ENCODE measurements at places on chromosomes 16 and 17.

- no peaks in the 10 kb centered on the region for H3K4me1 ChIP-seq
- no peak overlapping the region for H3K4me3 ChIP-seq
- DNase-seq: no peak
Measured at GRCh38 chr17:33267851-33268548, 25.1 kb downstream of the ASIC2 start.

DNA sequence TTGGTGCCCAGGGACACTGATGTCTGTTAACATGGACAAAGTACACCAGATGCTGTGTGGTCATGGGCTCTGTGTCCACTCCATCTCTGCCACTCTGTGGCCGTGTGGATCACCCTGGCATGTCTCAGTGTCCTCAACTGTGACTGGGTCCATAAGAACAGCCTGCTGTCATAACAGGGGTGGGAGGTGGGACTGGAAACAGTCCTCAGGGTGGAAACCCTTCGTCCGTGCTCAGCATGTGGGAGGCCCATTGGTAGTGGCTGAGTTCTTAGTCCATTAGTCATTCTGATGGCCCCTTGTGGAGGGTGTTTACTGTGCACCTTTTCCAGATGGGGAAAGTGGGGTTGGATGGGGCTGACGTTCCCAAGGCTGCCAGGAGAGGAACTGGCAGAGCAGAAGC lies 12.8 kb downstream of the FLYWCH2 start:
- no peak for DNase-seq
- no peaks in the 10 kb centered on the region for H3K36me3 ChIP-seq
- H3K27ac ChIP-seq: no peak overlapping the region
- no peaks in the 10 kb centered on the region for H3K27me3 ChIP-seq

DNA sequence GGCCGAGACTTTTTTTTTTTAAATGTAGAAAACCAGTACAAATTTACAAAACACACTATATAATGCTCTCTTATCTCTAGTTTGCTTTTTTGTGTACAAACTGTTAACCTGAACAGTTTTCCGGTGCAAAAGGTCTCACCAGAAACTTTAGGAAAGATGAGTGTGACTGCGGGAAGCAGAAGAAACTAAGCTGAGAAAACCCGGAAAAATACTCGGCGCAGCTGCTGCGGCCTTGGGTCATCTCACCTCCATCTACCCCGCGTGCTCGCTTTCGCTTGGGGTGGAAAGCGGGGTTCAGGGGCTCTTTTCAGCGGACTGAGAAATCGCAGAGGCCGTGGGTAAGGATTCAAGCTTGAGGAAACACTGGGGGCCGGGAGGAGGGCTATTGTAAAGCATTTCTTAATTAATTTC lies 1.8 kb downstream of the SALL1 start:
- peaks cover 95% of the 10 kb centered on the region for H3K27me3 ChIP-seq
- H3K4me3 ChIP-seq: no peak overlapping the region
- peaks cover 8% of the 10 kb centered on the region for H3K4me1 ChIP-seq
- DNase-seq: no peak
- no peak overlapping the region for H3K27ac ChIP-seq
- H3K36me3 ChIP-seq: no peaks in the 10 kb centered on the region

DNA sequence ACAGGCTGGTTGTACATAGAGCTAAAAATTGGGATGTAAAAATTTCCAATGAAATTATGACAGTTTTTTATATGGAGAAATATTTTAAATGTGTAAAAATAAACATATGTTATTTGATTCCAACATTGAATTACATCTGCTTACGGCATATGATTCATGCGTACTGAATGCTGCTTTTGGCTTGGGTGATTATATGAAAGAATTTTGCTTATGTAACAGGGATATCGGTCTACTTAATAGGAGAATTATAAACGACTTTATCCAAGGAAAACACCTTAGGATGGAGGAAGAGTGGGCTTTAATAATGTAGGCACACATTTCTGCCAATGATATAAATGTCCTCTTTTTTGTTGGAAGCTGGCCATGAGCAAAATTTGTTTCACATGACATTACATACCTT lies 197.3 kb upstream of the GOT2 start:
- DNase-seq: no peak
- no peaks in the 10 kb centered on the region for H3K27me3 ChIP-seq
- no peak overlapping the region for H3K27ac ChIP-seq
- H3K36me3 ChIP-seq: no peaks in the 10 kb centered on the region
- no peaks in the 10 kb centered on the region for H3K4me1 ChIP-seq

DNA sequence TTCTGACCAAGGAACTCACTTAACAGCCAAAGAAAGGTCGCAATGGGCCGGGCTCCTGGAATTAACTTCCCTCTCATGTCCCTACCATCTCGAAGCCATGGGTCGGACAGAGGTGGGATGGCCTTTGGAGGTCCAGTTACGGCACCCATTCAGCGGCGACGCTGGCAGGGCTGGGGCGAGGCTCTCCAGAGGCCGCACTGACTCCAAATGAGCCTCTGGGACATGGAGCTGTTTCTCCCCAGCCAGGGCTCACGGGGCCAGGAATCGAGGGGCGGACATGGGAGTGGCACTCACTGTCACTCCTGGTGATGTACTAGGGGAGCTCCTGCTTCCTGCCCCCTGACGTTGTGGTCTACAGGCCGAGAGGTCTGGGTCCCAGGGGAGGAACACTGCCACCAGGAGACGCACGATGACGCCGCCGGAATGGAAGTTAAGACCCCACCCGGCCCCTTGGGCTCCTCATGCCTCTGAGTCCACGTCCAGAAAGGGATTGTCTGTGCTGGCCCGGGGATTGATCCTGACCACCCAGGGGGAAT lies 60.7 kb upstream of the METRNL start:
- no peak overlapping the region for H3K4me3 ChIP-seq
- H3K36me3 ChIP-seq: no peaks in the 10 kb centered on the region
- H3K27ac ChIP-seq: no peak overlapping the region
- H3K27me3 ChIP-seq: no peaks in the 10 kb centered on the region

DNA sequence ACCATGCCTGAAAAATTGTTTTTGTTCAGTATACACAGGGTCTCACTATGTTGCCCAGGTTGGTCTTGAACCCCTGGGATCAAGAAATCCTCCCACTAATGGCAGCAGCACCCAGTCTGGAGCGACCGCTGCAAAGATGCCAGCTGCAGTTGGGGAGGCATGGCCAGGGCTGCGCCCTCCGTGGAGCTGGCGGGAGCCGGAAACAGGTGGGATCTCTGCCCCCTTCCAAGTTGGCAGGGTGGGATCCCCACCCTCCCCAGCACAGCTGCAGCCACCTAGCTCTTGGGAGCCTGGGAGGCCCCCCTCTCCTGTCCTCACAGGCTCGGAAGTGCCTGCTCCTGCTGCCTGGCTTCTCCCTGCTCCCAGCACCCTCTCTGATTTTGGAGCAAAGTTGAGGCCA lies 176.8 kb downstream of the ZNF423 start:
- H3K4me3 ChIP-seq: no peak overlapping the region
- no peak for DNase-seq
- H3K4me1 ChIP-seq: no peaks in the 10 kb centered on the region
- no peak overlapping the region for H3K27ac ChIP-seq

DNA sequence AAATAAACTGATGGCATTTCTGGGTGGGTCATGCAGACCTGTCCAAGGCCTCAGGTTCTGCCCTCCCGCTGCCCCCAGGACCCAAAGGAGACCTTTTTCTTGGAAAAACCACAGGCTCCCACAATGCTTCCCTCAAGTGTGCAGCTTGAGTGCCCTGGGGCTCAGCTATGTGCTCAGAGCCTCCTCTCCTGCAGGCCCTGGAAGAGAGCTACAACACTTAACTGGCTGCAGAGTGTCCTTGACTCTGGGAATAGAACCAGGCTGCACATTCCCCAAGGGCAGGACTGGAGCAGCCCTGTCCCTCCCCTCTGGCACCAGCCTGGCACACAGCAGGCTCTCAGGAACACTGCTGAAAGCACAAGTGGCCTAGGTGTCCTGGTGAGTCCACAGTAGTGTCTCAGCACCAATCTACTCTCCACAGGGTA lies 4.8 kb upstream of the SREBF1 start:
- H3K4me1 ChIP-seq: peaks cover 62% of the 10 kb centered on the region
- peaks cover 8% of the 10 kb centered on the region for H3K36me3 ChIP-seq
- H3K4me3 ChIP-seq: no peak overlapping the region
- peak; percentile 84 for DNase-seq

DNA sequence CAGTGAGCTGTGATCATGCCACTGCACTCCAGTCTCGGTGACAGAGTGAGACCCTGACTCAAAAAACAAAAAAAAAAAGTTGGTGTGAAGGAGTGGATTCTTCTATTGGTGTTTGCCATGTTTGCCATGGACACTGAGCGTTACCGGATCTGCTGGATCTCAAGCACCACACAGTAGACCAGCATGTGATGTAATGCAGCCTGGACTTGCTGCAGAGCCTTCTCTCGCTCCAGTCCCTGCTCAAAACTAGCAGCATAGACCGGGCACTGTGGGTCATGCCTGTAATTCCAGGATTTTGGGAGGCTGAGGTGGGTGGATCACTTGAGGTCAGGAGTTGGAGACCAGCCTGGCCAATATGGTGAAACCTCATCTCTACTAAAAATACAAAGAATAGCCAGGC lies 50.4 kb downstream of the BCL7C start:
- H3K4me1 ChIP-seq: peaks cover 4% of the 10 kb centered on the region
- H3K36me3 ChIP-seq: no peaks in the 10 kb centered on the region
- H3K27ac ChIP-seq: no peak overlapping the region
- no peak for DNase-seq
- no peak overlapping the region for H3K4me3 ChIP-seq

DNA sequence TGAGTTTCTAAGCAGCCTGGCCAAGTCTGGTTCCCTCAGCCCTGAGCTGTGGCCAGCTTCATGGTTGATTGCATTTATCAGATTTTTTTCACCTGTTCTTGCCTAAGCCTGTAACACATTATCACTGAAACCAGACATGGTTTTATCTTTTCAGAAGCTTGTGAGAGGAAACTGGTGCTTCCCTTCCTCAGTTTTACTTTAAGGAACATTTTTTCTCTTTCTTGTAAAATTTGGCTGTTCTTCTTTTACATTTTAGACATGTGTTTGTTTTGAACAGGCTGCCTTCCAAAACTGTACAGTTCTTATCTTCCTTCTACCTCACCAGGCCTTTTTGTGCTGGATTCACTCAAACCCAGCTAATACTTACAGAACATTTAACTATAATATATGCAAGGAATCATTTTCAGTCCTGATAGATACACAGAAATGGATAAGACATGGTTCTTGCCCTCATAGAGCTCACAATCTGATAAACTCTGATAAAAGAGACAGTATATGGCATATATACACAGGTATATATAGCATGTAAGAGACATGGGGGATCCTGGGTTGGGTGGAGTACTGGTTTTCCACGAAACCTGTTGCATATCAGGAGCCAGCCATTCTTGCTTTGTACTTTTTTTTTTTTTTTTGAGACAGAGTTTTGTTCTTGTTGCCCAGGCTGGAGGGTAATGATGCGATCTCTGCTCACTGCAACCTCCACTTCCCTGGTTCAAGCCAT lies 44.5 kb downstream of the ZNRF1 start:
- no peak overlapping the region for H3K4me3 ChIP-seq
- peak overlapping the region; percentile 33 for H3K27ac ChIP-seq
- no peaks in the 10 kb centered on the region for H3K27me3 ChIP-seq
- no peaks in the 10 kb centered on the region for H3K36me3 ChIP-seq
- peaks cover 16% of the 10 kb centered on the region for H3K4me1 ChIP-seq

GRCh38 chr17:28279411-28279810 lies 39.6 kb upstream of the TMEM97 start:
- no peaks in the 10 kb centered on the region for H3K36me3 ChIP-seq
- DNase-seq: no peak
- H3K27me3 ChIP-seq: peaks cover 21% of the 10 kb centered on the region
- H3K4me3 ChIP-seq: no peak overlapping the region
- no peak overlapping the region for H3K27ac ChIP-seq
- H3K4me1 ChIP-seq: no peaks in the 10 kb centered on the region

DNA sequence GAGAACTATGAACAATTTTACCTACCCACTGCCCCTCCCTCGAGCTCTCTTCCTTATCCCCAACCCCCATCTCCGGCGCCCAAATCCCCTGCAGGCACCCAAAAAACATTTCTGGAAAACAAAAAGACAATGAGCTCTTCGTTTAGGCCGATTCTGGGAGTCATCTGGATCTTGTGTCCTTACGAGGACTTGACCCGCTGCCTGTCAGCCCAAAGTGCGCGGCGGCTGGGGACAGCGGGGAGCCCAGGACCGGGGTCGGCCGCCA lies 524 bp downstream of the STRADA start:
- peak overlapping the region; percentile 60 for H3K4me3 ChIP-seq
- no peaks in the 10 kb centered on the region for H3K27me3 ChIP-seq
- peaks cover 3% of the 10 kb centered on the region for H3K4me1 ChIP-seq
- no peak for DNase-seq

DNA sequence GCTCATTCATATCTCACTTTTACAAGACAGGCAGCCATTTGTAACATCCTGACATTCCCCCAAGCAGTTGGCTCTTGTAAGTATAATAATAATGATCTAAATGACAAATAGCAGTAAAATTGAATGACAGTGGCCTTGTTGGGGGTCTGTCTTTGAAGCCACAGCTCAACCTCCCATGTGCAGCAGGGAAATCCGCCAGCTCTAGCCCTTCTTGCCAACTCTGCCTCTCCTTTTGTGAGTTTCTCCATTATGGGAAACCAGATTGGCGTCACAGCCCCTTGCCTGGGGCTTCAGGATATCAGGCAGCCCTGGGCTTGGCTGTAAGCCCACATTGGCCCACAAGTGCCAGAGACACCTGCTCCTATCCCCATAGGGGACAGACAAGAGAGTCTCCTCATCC lies 70.4 kb upstream of the CACNG5 start:
- H3K36me3 ChIP-seq: no peaks in the 10 kb centered on the region
- no peak overlapping the region for H3K4me3 ChIP-seq
- no peaks in the 10 kb centered on the region for H3K27me3 ChIP-seq
- H3K27ac ChIP-seq: no peak overlapping the region

- H3K4me3 ChIP-seq: no peak overlapping the region
- peaks cover 77% of the 10 kb centered on the region for H3K27me3 ChIP-seq
- H3K27ac ChIP-seq: no peak overlapping the region
- peaks cover 20% of the 10 kb centered on the region for H3K4me1 ChIP-seq
- H3K36me3 ChIP-seq: no peaks in the 10 kb centered on the region
- DNase-seq: no peak
Measured at GRCh38 chr17:39213852-39214251, 11.9 kb downstream of the STAC2 start.

GRCh38 chr17:75970011-75970523 lies 8.9 kb downstream of the ACOX1 start:
- no peaks in the 10 kb centered on the region for H3K27me3 ChIP-seq
- no peaks in the 10 kb centered on the region for H3K36me3 ChIP-seq
- H3K27ac ChIP-seq: peak overlapping the region; percentile 90
- no peak for DNase-seq
- peak overlapping the region; percentile 6 for H3K4me3 ChIP-seq
- H3K4me1 ChIP-seq: peaks cover 36% of the 10 kb centered on the region

- H3K4me1 ChIP-seq: no peaks in the 10 kb centered on the region
- H3K27ac ChIP-seq: no peak overlapping the region
- no peaks in the 10 kb centered on the region for H3K36me3 ChIP-seq
- H3K4me3 ChIP-seq: no peak overlapping the region
Measured at GRCh38 chr16:19227643-19228042, 57.9 kb upstream of the CLEC19A start.

- no peak overlapping the region for H3K4me3 ChIP-seq
- no peaks in the 10 kb centered on the region for H3K27me3 ChIP-seq
- H3K27ac ChIP-seq: no peak overlapping the region
- DNase-seq: peak; percentile 77
- peaks cover 9% of the 10 kb centered on the region for H3K36me3 ChIP-seq
Measured at GRCh38 chr16:29158785-29159184, 173.9 kb downstream of the LAT start.

Measured in left lung (tissue), 14 donors.